ENCODE measurements at places on chromosomes 2 and 18.

DNA sequence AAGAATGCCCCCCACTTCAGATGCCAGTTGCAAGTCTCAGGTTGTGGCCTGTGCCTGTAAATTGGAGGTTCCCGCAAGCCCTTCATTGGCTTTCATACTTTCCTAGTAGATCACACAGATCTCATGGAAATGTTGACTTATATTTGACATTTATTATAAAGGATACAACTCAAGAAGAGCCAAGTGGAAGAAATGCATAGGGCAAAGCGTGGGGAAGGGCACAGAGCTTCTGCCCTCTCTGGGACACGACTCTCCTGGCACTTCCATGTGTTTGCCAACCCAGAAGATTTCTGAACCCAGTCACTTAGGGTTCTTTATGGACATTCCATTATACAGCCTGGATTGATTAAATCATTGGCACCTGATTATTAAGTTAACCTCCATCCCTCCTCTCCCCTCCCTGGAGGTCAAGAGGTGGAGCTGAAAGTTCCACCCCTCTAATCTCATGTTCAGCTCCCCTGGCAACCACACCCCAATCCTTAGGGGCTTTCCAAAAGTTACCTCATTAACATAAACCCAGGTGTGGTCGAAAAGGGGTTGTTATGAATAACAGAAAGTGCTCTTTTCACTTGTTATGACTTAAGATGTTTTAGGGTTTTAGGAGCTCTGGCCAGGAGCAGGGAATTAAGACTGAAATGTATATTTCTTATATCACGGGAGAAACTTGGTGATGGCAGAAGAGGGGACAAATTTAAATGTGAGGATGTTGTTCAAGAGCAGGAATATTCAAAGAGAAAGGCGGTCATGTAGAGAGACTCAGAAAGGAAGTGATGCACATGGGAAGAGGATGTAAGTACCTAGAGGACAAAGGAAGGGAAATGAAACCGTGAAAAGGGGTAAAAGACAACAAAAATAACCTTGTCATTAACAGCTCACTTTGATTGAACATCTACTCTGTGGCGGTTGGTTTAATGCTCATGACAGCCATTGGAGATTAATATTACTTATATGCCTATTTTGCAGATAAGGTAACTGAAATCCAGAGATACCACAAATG lies 31.8 kb downstream of the SP100 start:
- no peak for DNase-seq

- DNase-seq: no peak
Observed at GRCh38 chr2:25304321-25304720, 37.4 kb downstream of the DNMT3A start.

DNA sequence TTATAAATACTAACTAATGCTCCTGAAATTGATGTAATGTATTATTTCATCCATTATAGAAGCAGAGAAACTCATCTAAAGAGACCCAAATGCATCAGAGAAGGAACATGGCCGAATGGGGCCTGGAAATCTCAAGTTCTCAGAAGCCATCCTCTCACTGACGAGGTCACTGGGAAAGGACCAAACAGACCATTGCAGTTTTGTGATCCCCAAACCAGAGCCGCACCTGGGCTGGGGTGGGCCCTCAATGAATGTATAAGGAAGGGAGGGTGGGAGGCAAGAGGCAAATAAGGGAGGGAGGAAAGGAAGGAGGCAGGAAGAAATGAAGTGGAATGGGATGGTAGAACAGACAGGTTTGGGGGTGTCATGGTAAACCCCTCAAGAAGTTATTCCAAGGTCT lies 245.3 kb upstream of the ID2 start:
- no peak for DNase-seq

GRCh38 chr2:63530704-63531279 lies 57.5 kb downstream of the WDPCP start:
- DNase-seq: no peak

DNA sequence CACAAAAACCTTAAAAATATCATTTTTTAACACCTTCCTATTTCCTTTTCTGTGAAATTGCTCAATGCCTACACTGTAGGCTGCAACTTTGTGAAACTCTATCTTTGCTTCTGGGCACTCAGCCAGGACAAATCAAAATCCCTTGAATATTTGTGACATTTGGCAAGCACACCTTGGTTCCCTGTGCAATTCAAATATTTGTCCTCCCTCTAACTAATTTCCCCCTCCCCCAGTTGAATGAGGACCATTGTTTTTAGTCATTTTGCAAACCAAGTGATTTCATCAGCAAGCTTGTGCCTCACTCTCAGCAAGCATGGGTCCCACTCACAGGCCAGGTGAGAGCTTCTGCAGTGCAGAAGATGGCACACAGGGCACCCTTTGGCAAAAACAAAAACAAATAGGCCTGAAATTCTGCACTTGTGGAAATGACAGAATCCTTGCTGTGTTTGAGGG lies 541.5 kb downstream of the CNTNAP5 start:
- DNase-seq: no peak

- DNase-seq: no peak
Observed at GRCh38 chr2:41488888-41489287, 558.9 kb upstream of the PKDCC start.

- DNase-seq: peak; percentile 43
Observed at GRCh38 chr18:54679318-54680149, 88.5 kb downstream of the DYNAP start.

- peak; percentile 96 for DNase-seq
Observed at GRCh38 chr18:8890957-8891464, 185.7 kb downstream of the MTCL1 start.

- peak; percentile 34 for DNase-seq
Observed at GRCh38 chr2:219442256-219443015, 7.8 kb downstream of the SPEG start.

GRCh38 chr2:68946117-68946516 lies 6.6 kb downstream of the GKN2 start:
- DNase-seq: no peak

DNA sequence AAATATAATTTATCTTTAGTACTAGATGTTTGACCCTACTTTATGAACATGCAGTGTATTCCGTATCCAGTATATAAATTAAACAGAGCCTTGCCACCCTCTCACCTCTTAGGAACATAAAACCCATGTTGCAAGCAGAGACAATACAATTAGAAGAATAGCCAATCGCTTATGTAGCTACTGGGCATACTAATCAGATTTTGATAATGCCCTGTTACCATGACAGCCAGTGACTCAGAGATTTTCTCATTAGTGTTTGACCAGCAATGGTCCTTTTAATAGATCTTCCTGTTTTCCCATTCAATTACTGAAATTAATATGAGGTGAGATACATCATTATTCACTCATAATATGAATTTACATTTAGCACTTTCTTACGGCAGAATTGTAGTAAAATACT lies 547.3 kb upstream of the VWC2L start:
- no peak for DNase-seq

DNA sequence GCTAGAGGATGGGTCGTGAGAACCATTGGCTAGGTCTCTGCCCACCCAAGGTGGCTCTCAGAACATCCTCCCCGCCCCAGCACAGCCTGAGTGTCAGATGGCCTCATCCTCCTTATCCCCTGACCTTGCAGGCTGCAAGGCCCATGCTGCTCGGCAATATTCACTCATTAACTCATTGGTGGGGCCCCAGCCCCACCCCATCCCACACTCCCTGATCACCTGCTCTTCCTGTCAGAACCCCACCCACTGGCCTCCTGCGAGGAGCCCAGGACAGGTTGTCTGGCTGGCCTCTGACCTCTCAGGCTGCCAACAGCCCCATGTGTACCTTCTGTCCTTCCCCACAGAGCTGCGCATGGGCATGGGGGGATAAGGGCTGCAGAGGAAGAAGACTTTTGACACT lies 5.3 kb downstream of the ADCY3 start:
- DNase-seq: no peak

- no peak for DNase-seq
Observed at GRCh38 chr2:197266477-197266876, 44.1 kb downstream of the ANKRD44 start.

Data from RWPE1 (cell line).